ENCODE measurements at places on chromosomes 5 and 9.

GRCh38 chr5:148697180-148697808 lies 43.0 kb upstream of the HTR4 start:
- no peak for DNase-seq

DNA sequence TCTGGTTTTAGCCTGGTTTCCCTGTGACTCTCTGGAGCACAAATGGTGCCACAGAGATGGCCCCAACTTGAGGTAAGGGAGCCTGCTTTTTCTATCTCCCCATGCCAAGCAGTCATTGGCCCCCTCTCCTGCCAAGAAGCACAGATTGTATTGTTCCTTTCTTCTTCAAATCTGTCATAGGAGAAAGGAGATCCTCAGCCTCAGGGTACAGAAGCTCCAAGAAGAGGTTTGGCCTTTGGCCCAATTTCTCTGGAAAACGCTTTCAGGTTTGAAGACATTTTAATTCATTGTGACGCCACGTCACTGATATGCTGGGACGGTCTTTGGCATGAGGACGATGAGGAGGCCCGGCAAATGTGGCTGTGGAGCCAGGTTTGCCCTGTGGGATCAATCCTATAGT lies 29.2 kb upstream of the PANK3 start:
- DNase-seq, result no peak

DNA sequence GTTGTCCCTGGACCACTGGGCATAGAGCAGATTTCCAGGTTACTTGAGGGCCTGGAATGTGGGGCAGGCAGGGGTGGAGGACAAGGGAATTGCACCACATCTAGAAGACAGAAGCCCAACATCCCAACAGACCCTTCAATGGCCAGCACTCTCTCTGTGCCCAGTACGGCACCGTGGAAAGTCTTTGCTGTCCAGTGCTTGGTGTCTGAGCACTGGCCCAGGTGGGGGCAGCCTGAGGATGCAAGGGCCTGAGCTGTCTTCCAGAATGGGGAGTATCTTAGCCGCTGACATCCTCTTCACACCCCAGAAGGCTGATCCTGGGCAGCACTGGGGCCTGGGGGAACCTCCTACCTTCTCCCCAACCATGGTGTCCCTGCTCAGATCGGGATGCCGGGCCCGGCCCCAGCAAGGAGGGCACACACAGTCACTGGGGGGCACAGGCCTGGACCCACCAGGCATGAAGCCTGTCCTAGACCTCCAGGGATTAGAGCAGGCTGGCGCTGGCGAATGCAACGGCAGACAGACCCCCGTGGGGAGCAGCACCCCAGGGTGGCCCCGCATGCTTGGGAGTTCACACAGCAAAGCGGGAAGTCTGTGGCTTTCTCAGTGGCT lies 40.6 kb upstream of the OLFM1 start:
- DNase-seq, result no peak

DNA sequence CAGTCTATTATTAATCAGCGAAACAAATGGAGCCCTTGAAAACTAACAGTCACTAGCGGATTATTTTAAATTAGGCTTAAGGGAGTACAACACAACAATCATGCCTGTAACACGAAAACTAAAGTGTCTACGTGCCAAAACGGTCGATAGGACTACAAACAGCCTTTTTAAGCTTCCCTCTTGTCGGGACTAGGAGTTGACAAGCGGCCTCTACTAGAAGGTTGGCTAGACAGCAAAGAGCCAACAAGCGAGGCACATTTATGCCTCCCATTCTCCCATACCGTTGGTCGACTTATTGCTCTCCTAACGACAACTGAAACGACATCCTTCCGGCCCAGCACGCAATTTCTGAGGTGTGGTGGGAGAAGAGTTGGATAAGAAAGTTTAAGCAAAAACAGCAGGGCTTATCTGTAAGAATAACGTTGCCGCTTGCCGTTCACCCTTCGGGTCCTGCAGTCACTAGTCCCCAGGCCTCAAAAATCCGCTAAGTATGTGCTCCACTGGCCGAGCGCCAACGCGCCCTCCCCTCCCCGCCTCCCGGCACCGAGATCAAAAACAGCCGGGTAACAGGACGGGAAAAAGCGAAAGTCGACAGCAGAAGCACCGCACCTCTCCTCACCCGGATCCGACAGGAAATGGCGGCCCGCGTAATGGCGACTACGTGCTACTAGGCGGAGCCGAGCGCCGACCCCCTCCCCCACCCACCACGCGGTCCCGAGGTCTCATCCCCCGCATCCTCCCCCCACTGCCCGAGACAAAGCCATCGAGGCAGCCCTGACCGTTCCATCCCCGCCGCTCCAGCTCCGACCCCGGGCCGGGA lies 813 bp downstream of the HNRNPK start:
- DNase-seq, result no peak

DNA sequence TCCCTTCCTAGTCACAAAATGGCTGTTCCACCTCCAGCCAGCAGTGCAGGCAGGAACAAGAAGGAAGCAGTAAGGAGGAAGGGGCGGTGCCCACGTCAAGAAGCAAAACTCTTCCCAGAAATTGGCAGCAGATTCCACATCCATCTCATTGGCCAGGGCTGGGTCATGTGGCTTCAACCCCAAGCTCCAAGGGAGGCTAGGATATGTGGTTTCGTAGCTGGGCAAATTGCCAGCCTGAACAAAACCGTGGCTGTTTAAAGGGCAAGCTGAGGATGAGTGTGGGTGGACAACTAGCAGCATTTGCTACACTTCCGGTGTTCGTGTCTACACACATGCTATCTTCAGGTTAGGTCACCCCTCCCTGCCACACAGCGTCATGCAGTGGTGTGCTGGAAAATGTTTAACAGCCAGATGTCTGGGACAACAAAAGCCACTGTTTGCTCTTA lies 92.1 kb upstream of the MAP1B start:
- DNase-seq, result peak; percentile 93

GRCh38 chr5:125214080-125214479 lies 467.6 kb upstream of the ZNF608 start:
- DNase-seq, result no peak

GRCh38 chr5:11560915-11561697 lies 343.1 kb downstream of the CTNND2 start:
- DNase-seq, result no peak

DNA sequence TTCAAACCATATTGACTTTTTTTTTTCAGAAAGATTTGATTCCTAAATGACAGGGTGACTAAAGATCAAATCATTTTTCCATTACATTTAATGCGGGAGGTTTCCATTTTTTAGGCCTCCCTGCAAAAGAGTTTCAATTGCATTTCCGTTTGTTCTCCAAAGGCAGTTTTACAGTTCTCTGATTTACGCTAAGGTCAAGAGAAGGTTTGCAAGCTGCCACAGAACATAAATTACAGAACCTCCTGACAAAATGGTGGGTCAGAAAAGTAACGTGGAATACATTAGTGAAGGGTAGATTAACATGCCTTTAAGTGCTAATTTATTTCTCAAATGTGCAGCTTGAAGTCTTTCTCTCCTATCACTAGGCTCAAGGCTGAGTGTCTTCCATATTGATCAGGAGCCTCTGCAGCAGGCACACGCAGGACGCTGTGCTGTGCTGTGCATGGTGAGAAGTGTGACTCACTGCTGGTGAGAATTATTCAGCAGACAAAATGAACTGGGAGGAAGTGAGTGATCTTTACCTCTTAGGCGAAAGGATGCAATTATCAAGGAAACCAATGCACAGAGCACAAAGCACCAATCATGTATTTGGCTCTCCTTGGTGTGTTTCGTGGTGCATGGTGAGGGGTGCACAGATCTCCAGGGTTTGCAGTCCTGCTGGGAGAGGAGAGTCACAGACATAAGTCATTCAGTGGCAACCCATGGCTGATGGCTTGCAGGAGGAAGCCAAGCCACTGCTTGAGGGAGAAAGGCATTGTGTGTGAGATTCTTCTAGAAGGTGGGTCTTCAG lies 136.3 kb downstream of the TENT4A start:
- no peak for DNase-seq

GRCh38 chr9:71509054-71509453 lies 259.3 kb downstream of the CEMIP2 start:
- no peak for DNase-seq

- DNase-seq, result no peak
Observed at GRCh38 chr9:109568568-109569210, 70.6 kb upstream of the PTPN3 start.

DNA sequence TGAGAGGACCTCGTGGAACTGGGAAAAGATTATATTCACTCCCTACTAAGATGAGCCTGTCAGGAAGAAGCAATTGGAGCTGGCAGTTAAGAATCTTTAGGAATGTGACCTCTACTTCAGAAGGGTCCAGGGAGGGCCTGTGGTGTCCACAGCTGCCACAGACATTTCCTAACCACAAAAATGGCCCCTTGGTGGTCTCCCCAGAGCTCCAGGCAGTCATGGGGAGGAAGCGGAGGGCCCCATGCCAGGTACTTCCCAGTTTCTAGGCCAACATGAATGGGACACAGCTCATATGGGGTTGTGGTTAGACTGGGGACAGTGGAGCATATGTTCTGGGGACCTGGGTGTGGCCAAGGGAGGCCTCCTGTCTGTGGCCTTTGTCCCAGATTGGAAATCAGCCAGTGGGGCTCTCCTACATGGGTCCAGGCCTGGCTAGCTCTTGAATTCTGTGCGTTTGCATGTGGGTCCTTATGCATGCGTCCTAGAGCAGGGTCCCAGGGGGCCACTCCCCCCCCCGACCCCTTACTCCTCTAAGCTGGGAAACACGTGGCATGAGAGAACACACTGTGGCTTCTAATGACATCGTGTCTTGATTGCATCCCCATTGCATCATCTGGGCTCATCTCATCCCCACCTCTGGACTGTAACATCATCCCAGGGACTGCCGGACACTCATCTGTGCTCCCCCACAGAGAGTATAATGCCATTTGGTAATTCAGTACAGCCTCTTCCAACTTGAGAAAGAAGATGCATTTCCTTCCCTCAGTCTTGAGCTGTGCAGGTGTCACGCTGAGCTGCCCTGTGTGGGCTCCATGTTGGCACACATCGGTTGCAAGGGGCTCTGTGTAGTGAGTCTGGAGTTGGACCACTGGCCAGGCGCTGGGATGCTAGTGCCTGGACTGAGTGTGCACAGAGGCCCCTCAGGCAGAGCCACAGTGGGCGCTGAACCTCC lies 31.3 kb downstream of the IRF1 start:
- DNase-seq, result peak; percentile 26

GRCh38 chr5:16461782-16462181 lies 3.8 kb downstream of the ZNF622 start:
- DNase-seq, result no peak

DNA sequence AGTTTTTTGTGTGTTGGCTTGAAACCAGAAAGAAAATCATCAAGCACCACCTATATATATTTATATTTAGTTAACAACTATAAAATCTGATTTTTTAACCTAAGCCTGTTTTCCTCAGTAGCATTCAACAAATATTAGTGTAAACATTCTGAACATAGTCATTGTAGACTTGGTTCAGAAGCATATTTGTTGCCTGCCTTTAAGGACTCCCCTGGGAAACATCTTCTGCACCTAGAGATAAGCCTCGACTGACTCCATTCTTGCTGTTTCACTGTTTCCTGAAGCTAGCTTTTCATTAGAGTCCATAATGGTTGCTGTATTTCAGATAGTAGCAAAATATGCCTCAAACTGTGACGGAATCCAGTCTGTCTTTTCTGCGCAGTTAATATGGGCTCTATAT lies 123.5 kb downstream of the TRIO start:
- DNase-seq, result no peak

DNA sequence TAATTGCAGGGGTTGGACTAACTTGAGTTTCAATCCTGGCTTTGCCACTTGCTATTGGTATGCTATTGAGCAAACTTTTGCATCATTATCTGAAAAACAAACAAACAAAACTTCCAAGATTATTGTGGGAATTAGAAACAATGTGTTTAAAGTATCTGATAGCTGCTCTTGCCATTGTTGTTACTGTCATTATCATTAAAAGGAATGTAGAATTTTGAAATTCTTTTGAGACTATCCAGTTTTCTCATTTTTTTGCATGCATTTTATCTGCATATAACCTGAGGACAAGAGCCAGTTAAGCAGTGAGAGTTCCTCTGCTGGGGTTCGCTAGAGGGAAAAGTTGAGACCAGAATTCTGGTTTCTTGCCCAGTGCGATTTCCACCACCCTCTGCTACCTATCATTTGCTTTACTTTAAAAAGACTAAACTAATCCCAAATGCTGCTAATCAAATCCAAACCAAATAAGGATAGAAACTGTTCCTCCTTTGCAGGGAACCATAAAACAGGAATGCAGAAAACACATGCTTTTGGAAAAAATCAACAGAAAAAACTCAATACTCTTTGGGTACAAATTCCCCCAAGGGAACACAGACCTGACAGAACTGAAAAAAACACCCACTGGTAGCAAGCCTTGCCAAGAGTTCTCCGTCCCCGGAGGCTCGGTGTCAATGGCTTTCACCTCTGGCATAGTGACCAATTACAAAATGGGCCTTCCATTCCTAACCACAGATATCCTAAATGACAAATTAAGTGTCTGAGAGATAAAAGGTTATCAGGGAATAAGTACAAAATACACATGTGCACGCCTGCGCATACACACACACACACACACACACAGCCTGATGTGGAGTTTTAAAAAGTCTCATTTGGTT lies 373.7 kb downstream of the ARL15 start:
- no peak for DNase-seq

GRCh38 chr5:157828944-157829639 lies 29.9 kb downstream of the CLINT1 start:
- no peak for DNase-seq

GRCh38 chr5:99911971-99912370 lies 623.2 kb upstream of the FAM174A start:
- no peak for DNase-seq

GRCh38 chr9:75601280-75601679 lies 289.2 kb upstream of the PCSK5 start:
- DNase-seq, result no peak

DNA sequence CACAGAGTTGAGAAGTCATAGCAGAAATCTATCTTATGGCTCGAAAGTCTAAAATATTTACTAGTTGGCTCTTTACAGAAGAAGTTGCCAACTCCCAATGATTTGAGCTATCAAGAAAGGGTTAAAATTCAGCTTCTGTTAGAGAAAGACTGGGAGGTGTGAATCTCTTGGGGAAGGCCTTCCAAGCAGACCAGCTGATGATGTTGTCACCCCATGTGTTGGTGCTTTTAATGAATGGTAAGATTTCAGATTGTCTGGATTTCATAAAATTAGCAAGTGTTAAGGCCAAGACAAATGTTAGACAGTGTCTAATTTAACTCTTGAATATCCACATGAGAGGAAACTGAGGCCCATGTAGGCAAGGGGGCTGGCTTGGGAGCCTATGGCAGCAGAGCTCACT lies 63.9 kb downstream of the PPARGC1B start:
- no peak for DNase-seq

- DNase-seq, result no peak
Observed at GRCh38 chr9:93824386-93825294, 130.5 kb downstream of the BARX1 start.

- DNase-seq, result no peak
Observed at GRCh38 chr5:116569999-116570398, 4.6 kb downstream of the SEMA6A start.

DNA sequence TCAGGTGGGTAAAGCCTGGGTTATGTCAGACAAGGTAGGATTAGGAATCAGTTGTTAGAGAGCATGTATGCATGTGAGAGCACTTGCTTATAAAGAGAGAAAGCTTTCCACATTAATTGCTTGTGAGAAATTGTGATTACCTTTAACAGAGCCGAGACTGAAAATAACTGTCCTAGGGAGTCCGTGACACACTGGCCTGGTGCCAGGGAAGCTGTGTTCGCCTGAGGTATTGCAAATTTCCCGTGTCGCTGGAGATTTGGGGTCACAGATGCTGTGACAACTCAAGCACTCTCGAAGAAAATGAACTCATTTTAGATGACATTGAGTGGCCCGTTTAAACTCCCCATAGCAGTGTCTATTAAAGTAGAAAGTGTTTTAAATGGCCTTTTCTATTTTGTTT lies 9.6 kb downstream of the SLC1A1 start:
- DNase-seq, result no peak

- no peak for DNase-seq
Observed at GRCh38 chr9:126470241-126470993, 143.3 kb upstream of the LMX1B start.
